ENCODE measurements at places on chromosomes 2 and 18.

GRCh38 chr2:8448824-8449556, 232.9 kb upstream of the ID2 start:
- no peak for DNase-seq

DNA sequence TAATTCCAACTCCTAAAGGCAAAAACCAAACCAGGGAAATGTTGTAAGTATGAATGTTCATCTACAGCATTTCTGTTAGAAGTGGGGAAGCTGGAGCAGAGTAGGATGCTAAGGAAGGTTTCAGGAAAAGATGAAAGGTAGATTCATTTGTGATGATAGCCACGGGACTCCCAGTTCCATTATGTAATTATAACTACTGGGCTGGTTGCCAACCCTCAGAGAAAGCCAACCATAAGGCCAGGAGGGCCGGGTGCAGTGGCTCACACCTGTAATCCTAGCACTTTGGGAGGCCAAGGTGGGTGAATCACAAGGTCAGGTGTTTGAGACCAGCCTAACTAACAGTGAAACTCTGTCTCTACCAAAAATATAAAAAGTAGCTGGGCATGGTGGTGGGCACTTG, 288.9 kb upstream of the ETAA1 start:
- no peak for DNase-seq

DNA sequence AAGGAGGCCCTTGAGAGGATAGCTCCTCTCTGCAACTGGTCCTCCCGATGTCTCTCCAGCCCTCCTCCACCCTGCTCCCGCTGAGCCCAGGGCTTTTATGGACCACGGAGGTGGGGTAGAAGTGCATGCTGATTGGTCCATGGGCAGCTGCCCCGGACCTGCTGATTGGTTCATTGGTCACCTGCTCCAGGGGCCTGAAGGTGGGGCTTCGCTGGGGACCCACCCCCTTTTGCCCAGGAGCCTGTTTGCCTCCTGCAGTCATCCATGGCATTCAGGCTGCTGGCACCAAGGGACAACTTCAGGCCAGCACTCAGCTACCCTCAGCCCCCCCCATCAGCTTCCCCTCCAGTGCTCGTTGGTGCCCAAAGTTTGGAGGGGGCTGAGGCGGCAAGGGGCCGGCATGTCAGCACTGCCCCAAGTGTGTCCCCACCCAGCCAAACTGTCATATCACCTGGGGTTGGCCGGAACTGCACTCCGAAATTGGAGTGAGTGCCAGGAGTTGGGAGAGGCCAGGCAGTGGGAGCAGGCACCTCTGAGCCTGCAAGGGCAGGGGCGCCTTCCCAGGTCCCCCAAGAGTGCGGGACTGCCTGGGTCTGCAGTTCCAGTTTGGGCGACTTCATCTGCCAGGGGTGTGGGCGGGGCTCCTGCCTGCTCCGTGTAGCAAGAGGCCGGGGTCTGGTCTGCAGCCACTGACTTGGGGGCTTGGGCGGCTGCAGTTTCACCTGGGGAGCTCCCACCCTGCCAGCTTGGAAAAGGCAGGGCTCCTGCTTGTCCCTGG, 288.9 kb downstream of the RDH14 start:
- DNase-seq, result no peak

DNA sequence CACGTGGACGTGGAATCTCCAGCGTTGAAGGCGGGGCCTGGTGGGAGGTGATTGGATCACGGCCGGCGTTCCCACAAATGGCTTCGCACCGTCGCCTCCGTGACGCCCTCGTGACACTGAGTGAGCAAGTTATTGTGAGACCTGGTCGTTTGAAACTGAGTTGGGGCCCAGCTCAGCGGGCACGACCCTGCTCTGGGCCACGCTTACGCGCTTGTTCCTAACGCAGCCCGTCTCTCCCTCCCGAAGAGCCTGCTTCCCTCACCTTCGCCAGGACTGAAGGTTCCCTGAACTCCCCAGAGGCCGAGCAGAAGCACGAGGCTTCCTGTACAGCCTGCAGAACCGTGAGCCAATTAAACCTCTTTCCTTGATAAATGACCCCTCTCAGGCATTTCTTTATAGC, 121.8 kb downstream of the RTP5 start:
- DNase-seq, result no peak

- no peak for DNase-seq
Observed at GRCh38 chr2:195604706-195605105, 52.3 kb upstream of the SLC39A10 start.

- no peak for DNase-seq
Observed at GRCh38 chr2:84959095-84959565, 11.8 kb upstream of the KCMF1 start.

GRCh38 chr2:232521959-232522622, 1.9 kb downstream of the PRSS56 start:
- DNase-seq, result no peak

- no peak for DNase-seq
Observed at GRCh38 chr18:65751155-65752085, 608 bp downstream of the CDH7 start.

DNA sequence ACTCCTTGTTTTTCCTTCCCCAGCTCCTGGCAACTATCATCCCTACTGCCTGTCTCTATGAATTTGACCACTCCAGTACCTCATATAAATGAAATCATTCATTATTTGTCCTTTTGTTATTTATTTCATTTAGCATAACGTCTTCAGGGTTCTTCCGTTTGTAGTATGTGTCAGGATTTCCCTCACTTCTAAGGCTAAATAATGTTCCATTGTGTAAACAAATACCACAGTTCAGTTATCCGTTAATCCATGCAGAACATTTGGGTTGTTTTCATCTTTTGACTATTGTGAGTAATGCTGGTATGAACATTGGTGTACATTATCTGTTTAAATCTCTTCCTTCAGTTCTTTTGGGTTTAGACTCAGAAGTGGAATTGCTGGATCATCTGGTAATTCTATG, 18.8 kb downstream of the DYNC2LI1 start:
- no peak for DNase-seq

- DNase-seq, result no peak
Observed at GRCh38 chr18:179499-179898, 21.1 kb downstream of the USP14 start.

- DNase-seq, result no peak
Observed at GRCh38 chr2:158718851-158719250, 76.3 kb upstream of the DAPL1 start.

Measured in GM06990 (cell line).